Bronchial epithelial cell (primary cell): ENCODE measurements at places on chromosomes 2 and 18.

GRCh38 chr2:8501061-8501720 is 180.7 kb upstream of the ID2 start:
- no peak for DNase-seq

DNA sequence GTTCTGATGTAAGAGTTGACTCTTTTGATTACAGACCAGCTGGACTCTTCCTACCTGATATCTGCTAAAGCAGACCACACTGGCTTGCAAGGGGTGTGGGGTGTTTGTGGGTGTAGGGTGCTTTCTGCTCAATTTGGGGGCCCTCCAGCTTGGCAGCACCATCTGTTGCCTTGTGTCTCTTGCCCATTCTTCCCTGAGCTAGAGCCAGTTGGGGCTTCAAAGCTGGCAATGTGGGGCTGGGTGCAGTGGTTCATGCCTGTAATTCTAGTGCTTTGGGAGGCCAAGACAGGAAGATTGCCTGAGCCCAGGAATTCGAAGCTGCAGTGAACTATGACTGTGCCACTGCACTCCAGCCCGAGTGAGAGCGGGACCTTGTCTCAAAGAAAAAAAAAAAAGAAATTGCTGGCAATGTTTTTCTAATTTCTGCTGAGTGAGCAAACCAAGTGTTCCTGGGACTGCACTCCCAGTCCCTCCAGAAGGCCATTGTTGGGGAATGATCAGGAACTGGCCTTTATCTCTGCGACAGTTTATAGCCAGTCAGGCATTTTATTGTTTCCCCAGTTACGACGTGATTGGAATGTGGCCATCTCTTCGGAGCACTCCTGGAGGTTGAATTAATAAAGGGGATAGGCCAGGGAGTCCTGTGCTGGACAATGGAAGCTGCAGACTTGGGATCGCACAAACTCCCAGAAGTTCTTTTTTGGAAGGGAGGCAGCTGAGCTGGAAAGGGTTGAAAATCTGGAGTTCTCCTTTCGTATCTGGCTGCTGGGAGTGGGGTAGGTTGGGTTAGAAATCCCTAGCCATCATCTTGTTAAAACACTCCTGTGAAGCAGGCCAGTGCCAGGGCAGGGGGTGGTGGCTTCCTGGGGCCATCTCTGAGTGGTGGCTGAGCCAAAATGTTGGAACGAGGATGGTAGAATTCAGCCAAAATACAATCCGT is 57.2 kb downstream of the LIPG start:
- DNase-seq, result no peak

GRCh38 chr2:43129676-43130547 is 96.5 kb downstream of the ZFP36L2 start:
- DNase-seq, result no peak

- peak; percentile 33 for DNase-seq
These were observed 94.6 kb downstream of the PLEKHM3 start for GRCh38 chr2:207930747-207931146.
